ENCODE measurements at places on chromosomes 6 and 20.

- DNase-seq: no peak
These were observed 80.4 kb upstream of the CD93 start for GRCh38 chr20:23166563-23166962.

DNA sequence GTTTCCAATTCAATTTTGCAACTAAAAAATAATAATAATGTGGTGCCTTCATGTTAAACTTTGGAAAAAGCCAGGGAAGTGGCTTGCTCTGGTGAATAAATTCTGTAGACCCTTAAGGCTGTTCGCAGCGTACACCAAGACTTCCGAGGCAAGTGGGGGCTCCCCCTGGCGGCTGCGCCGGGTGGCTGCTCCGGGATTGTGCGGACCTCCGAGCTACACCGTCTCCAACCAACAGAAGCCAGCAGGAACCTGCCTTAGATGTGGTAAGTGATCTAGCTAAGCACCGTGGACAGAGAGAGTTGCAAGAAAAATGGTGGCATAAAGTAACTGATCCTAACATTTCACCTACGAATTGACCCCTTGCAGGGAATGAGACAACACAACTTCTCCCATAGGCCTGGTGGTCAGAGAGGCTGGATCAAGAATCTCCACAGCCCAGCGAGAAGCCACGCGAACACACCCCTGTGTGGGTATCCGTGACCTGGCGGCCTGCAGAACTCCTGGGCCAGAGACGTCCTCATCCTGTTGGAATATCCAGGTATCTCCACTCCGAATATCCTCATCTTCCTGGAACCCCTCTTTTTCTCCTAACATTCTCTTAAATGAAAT, 69.6 kb downstream of the TBXT start:
- no peak for DNase-seq

GRCh38 chr6:37947468-37947867, 127.9 kb downstream of the ZFAND3 start:
- no peak for DNase-seq

- no peak for DNase-seq
These were observed 363.0 kb upstream of the SOX4 start for GRCh38 chr6:21230536-21230935.

- no peak for DNase-seq
These were observed 16.0 kb downstream of the DSE start for GRCh38 chr6:116386581-116387299.

DNA sequence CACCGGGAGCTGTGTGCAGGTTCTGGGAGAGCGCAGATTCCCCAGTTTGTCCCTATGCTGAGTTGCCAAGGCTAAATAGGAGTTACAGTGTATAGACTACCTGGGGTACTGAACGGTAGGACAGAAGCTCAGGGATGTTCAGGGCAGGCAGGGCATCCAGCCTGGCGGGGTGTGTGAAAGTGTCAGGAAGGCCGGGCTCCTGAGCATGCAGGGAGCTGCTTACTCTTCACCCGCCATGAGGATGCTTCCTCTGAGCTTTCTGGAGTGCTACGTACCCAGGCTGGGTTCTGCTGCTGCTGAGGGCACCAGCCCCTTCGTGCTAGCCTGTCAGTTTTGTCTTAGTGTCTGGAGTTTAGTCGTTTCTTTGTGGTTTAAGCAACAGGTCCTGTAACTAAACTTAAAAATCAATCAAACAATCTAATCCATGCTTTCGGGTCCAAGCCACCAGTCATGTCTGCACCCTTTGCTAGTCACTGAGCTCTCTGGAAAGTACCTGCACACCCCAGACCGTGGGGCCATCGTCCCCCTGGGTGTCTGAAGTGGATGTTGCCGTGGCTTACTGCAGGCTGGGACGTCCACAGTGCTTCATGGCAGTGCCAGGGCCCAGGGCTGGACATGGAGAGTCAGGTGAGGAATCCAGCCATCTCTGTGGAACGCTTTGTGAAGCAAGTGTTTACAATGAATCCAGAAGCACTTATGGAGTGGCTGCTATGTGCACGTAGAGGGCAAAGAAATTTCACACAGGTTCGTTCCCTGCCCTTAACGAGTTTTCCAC, 220.3 kb upstream of the SNX9 start:
- DNase-seq: no peak

- DNase-seq: no peak
These were observed 303.3 kb downstream of the EYA4 start for GRCh38 chr6:133544419-133544818.

DNA sequence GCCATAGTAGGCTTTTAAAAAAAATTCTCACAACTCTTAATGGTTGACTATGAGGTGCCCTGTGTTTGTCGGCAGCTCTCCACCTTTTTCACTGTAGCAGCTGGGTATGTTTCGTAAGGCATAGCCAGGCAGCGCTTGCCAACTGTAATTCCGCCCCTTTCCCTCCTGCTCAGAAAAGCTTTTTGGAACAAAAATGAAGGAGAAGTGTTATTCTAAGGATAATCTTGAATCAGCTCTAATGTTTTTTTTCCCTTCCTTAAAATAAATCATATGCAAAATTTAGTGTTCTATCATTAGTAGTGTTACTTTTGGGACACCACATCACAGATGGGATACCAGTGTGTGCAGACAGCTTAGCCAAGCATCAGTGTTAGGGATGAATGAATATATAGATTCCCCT, 21.2 kb downstream of the RIOK1 start:
- no peak for DNase-seq

- no peak for DNase-seq
These were observed 179.6 kb upstream of the CCN2 start for GRCh38 chr6:132130626-132131298.

DNA sequence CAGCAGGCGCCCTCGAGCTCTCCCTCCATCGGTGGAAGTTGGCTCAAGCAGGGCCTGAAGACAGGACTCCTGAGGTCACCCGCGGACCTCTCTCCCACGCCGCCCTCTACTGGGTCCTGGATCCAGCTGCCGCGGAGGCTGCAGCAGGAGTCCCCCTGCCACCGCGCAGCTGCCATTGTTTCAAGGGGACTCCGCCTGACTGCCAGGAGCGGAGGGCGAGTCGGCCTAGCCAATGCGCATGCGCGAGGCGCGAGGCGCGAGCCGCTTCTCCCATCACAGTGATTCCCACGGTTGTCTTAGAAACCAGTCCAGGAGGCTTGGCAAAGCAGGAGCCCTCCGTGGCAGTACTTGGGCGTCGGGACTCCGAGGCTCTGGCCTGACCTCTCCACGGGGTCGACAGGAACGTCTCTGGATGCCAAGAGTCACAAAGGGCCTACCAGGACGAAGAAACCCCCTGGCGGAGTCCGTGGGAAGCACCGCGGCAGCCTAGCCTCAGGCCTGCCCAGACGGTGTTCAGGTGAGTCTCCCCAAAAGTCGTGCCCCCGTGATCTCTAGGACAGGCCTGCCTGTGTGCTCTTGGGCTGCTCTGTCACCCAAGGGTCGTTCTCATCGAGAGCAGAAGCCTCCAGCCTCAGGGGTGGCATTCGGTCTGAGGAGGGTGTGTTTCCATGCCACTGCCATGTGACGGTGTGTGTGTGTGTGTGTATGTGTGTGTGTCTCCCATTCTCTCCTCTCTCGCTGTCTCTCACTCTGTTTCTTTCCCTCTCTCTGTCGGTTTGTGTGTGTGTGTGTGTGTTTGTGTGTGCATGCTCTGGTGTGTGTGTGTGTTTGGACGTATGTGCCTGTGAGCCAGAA, 290.6 kb upstream of the ZNF337 start:
- no peak for DNase-seq

- DNase-seq: no peak
These were observed 100.0 kb downstream of the RPP40 start for GRCh38 chr6:4903751-4904370.

- DNase-seq: no peak
These were observed 2.2 kb downstream of the FABP7 start for GRCh38 chr6:122781716-122782115.

DNA sequence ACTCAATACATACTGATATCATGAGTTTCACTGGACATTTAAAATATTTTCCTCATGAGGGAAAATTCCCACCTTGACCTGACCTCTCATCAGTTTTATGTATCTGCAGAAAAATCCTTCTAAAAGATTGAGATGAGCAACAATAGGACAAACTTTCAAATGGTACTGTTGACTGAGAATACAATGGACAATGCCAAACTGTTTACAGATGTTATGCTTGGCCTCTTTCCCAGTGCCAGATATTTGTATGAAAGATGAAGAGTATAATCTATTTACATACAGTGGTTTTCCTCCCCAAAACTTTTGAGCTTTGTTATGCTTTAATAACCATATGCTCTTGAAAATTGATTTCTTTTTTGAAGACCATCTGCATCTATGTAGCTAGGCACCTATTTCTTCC, 245.1 kb upstream of the RSPO3 start:
- DNase-seq: no peak

- no peak for DNase-seq
These were observed 1.2 kb downstream of the AKAP12 start for GRCh38 chr6:151240791-151241642.

- no peak for DNase-seq
These were observed 86.2 kb upstream of the NFATC2 start for GRCh38 chr20:51628533-51629398.

DNA sequence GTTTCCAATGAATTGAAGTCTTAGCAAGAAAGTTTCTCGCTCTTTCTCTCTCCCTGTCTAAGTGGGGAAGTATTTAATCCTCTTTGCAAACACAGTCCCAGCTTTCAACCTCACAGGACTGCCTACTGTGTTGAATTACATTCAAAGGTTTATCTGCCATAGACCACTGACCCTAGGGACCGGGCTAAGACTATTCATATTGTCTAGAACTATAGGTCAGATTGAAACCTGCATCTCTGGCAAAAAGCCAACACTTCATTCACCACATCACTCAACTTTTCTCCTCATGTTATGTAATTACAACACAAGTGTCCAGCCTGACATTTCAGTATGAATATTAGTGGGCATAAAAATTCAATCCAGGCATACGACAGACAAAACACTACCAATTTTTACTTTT, 314.7 kb upstream of the RSPO3 start:
- no peak for DNase-seq

DNA sequence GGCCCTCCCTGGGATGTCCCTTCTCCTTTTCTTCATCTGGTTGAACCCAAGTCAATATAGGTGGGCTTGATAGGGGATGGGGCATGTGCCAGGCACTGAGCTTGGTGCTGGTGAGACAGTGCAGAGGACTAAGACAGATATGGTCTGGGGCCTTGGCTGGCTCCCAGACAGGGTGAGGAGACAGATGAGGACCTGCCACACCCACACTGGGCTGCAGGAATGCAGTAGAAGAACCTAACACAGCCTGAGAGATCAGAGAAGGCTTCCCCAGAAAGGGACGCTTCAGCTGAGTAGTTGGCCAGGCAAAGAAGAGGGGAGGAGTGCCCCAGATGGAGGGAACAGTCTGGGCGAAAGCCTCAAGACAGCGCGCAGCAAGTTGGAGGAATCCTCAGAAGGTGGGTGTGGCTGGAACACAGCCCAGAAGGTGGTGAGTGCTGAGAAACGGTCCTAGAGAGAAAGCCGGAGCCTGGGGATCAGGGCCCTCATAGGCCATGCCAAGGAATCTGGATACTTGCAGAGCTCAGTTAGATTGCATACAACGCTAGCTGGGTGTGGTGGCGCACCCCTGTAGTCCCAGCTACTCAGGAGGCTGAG, 26.4 kb downstream of the CD40 start:
- DNase-seq: no peak

DNA sequence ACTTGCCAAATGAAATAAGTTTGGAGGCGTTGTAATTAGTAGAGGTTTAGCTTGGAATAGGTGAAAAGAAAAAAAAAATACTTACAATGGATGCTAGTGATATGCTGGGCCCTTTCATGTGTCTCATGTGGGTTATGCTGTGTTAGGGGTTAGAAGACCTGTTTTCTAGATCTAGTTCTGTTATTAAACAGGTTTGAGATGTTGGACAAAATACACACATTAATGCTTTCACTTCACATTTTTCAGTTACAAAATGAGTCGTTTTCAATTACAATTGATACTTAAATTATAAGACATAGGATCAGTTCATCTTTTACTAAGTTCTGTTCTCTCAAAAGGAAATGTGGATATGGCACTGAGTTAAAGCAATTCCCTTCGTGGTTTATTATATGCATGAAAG, 509.8 kb downstream of the EPM2A start:
- no peak for DNase-seq

DNA sequence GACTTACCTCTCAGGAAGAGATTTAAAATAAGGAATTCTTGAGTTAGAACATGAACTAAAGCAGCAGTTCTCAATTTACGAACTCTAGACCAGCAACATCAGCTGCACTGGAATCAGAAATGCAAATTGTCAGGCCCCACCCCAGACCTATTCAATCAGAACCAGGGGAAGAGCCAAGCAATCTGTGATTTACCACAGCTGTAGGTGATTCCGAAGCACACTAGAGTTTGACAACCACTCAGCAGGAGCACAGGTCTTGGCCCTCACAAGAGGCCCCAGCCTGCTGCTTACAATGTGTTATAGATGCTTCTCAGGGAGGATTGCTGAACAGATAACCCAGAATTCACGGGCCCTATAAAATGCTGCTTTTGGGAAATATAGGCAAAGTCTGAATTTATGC, 279.2 kb downstream of the PTPRK start:
- no peak for DNase-seq

GRCh38 chr6:81996414-81996813, 243.9 kb upstream of the TENT5A start:
- DNase-seq: no peak

- no peak for DNase-seq
These were observed 409.6 kb downstream of the MAFB start for GRCh38 chr20:40279390-40279789.
